ENCODE measurements at places on chromosomes 12 and 14.

DNA sequence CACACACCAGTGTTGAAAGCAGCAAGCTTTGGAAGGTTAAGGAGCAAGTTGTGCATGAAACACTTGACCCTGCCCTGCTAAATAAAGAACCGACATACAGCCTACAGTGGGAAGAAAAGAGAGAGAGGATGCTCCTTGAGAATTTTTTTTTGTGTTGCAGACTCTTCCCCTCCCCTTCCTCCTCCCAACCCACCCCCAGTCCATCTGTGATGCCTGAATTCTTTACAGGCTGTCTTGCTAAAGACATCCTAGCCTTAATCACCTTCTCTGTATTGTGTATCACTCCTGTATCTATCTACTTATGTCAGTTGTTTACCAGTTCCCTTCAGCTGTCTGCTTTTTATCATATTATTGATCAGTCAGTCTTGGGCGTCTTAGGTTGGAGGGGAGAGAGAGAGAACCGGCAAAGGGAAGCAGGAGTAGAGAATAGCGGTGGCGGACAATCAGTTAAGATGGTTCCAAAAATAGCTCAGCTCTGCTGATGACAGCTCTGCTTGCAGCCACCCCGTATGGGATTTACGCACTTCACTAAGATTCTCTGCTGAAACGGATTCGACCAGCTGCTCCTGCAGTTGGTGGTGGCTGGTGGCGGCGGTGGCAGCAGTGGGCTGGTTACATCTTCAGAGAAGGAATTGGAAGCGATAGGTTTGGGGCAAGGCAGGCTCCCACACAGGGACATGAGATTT, 664.7 kb downstream of the NRXN3 start:
- DNase-seq = no peak

DNA sequence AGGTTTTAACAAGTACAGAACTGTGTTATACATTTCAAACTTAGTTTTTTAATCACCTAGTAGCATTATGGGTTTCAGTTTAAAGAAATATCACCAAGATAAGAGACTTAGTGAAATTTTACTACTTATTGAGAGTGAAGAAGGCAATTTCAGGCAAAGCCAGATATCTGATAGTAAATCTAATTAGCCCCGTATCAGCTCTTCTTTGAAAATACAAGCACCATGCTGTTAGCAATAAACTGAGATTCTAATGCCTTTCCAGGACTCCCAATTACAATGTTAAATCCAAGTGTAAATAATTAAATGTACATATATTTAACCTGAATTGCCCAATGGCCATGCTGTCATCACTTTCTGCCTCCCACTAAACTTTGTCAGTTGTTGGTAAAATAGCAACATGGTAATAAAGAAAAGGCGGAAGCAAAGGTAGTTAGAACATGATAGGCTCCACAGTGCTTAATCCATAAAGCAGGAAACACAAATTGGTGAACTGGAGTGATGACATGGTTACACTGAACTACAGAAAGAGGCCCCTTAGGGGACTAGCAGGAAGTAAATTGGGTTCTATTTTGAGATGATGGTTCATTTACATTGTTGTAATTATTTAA, 646.1 kb downstream of the C12orf50 start:
- no peak for DNase-seq

GRCh38 chr12:21526053-21526452, at the start of gene SPX:
SPX (plus strand) TSS chr12:21526296; CDS start chr12:21526473, 177 bp downstream.
- DNase-seq = peak; percentile 76

DNA sequence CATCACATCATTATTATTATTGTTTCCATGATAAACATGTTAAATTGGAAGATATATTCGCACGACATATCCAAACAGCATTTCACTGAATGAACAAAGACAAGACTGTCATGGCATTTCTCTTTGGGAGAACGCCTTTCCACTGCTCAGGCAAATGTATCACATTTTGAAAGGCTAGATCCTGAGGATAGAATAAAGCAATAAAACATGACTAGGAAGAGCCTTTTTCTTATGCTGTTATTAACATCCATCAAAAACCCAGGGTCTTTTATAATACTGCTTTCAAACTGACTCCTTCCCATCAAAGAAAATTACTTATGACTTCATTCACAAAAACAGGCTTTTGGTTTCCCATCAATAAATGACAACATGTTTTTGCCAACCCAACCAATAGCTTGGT, 630.9 kb downstream of the TMTC2 start:
- no peak for DNase-seq

GRCh38 chr14:90940318-90940962, 120.0 kb downstream of the RPS6KA5 start:
- no peak for DNase-seq

- DNase-seq = no peak
Measured at GRCh38 chr12:16086462-16086861, 175.3 kb downstream of the DERA start.

- DNase-seq = no peak
Measured at GRCh38 chr14:64743061-64743460, 38.8 kb downstream of the PLEKHG3 start.
